ENCODE measurements at places on chromosomes 5 and 9. TPM values are rescaled to one million over a fixed set of nuclear protein-coding genes. Genes with fewer than 3 reads are reported as not detected.

MEF2C gene
- polyA plus RNA-seq, result 1.6 TPM

TGFBR1 gene
- polyA plus RNA-seq, result 9.3 TPM

AIF1L gene
- 76.4 TPM for polyA plus RNA-seq

PRUNE2 gene
- polyA plus RNA-seq, result 10.6 TPM

NDST1 gene
- 7.3 TPM for polyA plus RNA-seq

EFNA5 gene
- 10.1 TPM for polyA plus RNA-seq

- peak; percentile 89 for DNase-seq
These were observed 41.8 kb upstream of the KDM4C start for GRCh38 chr9:6715755-6716643.

DNA sequence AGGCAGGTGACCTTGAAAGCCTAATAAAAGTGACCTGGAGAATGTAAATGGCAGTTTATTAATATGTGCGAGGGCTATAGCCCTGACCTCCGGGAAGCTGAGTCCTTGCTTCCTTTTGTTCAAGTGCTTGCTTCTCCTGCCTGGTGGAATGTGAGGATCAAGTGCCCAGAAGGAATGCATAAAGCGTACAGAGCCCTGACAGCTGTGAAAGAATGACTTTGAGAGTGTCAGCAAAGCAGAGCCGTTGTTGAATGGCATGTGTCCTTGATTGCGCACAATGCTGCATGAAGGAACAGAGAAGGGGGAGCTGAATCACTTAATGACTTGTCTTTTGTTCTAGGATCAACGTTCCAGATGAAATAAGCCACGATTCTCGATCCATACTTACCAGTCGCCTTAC, 133.0 kb downstream of the SLF1 start:
- peak; percentile 19 for DNase-seq

- DNase-seq, result no peak
These were observed 15.7 kb upstream of the CEP120 start for GRCh38 chr5:123438902-123439301.

DNA sequence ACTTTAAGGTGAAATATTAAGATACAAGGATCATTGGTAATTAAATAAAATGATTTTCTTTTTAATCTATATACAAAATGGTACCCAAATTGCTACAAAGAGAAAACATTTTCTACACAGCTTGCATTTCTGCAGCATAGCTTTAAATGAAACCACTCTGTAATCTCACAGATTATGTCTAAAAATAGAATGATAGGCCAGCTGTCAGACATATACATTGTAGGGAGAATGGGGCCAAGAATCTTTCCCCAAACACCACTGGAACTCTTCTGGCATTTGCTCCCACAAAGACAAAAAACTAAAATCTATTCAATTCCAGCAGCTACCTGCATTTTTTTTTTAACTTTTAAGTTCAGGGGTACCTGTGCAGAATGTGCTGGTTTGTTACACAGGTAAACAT, 124.1 kb upstream of the NR5A1 start:
- no peak for DNase-seq

- DNase-seq, result peak; percentile 16
These were observed 364.1 kb downstream of the CTNND2 start for GRCh38 chr5:11540112-11540511.

DNA sequence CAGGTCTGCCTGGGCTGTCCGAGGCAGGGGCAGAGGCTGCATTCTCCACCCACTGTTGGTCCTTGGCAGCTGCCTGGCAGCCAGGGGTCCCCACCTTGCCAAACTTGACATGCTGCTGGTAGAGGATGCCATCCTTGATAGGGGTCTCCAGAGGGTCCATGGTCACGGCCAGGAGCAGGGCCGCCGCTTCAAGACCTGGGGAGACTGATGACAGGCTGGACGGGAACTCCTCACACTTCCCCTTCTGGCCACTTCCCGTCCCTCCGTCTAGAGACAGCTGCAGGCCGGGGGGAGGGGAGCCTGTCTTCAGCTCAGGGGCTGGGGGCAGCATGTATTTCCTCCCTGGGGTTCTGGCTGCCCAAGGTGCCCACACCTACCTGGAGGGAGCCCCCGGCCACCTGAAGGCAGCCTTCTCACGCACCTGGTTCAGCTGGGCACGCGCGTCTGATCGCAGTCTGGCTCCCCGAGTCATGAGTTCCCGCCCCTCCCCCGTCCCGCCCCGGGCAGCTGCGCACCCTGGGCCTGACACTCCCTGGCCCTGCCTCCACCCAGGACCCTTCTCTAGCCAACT, at the start of gene DOK3:
Gene DOK3 (minus strand): TSS at position 446 of the 571 bp plus-strand sequence. CDS start 286 bp downstream, at position 160.
- peak; percentile 60 for DNase-seq

GRCh38 chr5:149069711-149070110, 6.8 kb upstream of the SH3TC2 start:
- no peak for DNase-seq

DNA sequence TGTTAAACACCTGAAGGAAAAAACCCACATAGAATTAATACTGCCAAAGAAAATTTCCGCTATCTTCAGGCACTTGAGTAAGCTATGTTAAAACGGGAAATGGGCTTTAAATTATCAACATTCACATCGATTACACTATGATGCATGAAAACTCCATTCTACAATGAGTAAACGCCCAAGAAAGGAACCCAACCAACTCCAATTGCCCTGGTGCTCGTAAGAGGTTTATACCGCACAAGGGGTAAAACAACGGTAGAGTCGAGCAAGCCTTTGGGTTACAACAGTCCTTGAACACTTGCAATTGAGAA, 1.0 kb downstream of the AGTPBP1 start:
- DNase-seq, result no peak

DNA sequence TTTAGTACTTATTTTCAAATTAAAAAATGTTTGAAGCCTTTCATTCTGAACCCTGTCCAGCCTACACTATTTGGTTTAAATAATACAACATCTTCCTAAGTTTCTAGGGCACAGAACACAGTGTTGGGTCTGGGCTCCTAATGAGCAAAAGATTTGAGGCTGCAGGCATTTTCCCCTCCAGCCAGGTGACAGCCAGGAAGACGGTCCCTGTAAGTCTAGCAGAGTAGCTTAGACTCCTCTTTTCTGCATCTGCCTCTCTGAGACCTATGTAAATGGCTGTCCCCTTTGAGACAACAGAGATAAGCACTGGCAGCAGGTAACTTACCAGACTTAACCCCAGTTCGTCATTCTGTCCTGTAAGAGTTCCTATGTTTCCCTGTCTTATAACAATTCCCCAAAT, 141.8 kb downstream of the CDC42SE2 start:
- no peak for DNase-seq

DNA sequence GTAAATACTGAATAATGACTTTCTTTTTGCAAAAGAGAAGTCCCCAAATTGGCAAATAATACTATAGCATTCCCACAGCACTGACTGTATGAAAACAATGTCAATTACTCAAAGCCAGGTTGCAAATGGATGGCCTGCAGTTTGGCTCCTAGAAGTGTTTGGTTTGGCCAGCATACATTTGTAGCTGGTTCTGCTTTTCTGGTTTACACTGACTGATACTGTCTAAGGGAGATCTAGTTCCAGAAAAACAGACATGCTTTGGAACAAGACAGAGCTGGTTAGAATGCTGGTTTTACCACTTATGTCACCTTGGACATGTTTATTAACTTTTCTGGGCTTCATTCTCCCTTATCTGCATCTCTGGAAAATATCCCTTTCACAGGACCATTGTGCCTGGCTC, 81.5 kb upstream of the TRPM3 start:
- no peak for DNase-seq

DNA sequence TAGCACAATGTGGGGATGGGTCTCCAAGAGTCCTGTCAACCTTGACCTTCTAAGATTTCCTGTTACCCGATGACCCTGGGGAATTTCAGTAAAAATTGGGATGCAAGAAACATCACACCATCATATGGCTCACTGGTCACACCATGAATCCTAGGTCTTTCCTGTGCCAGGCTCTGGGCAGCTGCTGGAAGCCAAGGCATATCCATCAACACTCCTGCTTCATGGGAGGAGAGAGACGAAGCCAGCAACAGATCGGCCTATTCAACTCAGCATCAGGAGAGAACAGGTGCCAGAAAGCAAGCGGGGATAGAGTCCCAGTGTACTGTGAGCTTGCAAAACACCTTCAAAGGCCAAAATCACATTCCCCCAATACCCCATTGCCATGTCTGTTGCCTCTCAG, 6.5 kb upstream of the NEK6 start:
- no peak for DNase-seq

GRCh38 chr5:136466041-136466415, 100.7 kb upstream of the TRPC7 start:
- no peak for DNase-seq

GRCh38 chr9:106420511-106420944, 442.4 kb upstream of the ZNF462 start:
- no peak for DNase-seq

- no peak for DNase-seq
These were observed 370.6 kb downstream of the BNC2 start for GRCh38 chr9:16499892-16500291.

- DNase-seq, result no peak
These were observed 67.0 kb downstream of the LPAR1 start for GRCh38 chr9:110971234-110971633.

- no peak for DNase-seq
These were observed 591.6 kb upstream of the SGCD start for GRCh38 chr5:155735388-155735787.

- DNase-seq, result no peak
These were observed 39.5 kb downstream of the MEGF10 start for GRCh38 chr5:127330116-127330515.

GRCh38 chr9:106084702-106085101, 390.4 kb downstream of the TMEM38B start:
- DNase-seq, result no peak

- DNase-seq, result no peak
These were observed 34.9 kb upstream of the TIFAB start for GRCh38 chr5:135487037-135487395.

DNA sequence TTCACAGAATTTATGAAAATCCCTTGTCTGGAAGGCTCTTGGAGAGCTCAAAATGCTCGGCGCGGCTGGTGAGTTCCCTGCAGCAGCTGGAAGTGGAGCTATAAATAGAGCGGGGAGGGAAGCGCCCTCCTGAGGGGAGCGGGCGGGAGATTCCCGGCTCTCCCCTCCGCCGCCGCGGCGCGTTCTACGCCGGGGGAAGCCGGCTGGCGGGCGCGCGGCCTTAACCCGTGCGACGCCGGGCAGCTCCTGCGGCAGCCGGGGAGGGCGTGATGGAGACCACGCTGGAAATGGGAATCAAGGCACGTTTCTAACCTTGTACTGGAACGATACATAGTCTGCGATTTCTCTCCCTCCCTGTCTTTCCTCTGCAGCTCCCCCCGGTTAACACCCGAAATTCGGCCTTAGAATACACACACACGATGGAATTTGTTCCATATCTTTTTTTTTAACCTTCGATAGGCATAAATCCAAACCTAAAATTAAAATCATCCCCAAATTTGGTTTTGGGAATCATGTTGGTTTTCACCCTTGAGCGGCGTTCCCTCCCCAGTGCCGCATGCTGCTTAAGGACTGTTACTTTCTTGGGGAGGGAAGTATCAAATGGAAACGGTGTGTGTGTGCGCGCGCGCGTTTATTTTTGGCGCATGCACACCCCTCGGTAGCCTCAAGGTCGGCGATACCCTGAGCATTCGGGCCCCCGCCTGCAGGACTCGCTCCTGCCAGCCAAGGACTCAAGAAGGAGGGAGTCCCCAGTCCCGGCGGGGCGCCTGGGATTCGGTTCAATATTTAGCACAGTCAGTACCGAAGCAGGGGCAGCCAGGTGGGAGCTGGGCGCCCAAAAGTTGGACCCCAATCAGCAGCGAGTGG, 306.3 kb upstream of the KCNN2 start:
- peak; percentile 88 for DNase-seq

- no peak for DNase-seq
These were observed 70.3 kb upstream of the PPP2CA start for GRCh38 chr5:134296213-134296612.
